ENCODE measurements at places on chromosomes 1 and 21. TPM values are rescaled to one million over a fixed set of nuclear protein-coding genes. Genes with fewer than 3 reads are reported as not detected.

The CHRM3 gene
- 0.83 TPM for total RNA-seq

GRCh38 chr1:29237852-29238619 lies 1.7 kb downstream of the PTPRU start:
- DNase-seq = peak; percentile 60

- no peak for DNase-seq
Observed at GRCh38 chr1:118294875-118295642, 110.0 kb upstream of the SPAG17 start.

DNA sequence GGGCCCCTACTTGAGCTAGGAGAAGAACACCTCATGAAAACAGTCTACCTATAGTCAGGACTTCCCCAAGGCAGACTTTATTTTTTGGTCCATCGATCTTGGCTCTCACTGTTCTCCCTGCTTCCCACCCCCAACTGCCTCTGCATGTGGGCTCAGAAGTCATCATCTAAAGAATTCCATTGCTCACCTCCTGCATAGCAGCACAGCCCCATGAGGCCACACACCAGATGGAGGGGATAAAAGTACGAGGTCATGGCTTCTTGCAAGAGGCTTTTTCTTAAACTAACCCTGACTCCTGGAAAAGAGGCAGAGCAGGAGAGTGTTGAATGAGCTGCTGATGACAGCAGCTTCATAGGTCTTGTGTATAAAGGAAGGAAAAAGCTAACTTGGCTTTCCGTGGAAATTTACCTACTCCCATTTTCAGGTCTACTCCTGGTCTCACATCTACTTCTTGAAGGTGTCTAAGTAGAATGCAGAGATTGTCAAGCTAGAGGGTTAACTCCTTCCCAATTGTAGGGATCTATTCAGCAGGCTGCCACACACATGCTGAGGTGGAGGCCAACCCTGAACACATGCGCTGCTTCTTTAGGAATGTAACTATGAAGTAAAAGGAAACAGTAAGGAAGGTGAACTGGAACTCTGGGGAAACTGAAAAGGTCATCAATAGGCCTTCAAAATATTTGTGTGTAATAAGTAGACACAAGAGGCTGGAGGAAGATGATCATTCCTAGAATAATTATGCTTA lies 18.7 kb downstream of the WNT2B start:
- no peak for DNase-seq

DNA sequence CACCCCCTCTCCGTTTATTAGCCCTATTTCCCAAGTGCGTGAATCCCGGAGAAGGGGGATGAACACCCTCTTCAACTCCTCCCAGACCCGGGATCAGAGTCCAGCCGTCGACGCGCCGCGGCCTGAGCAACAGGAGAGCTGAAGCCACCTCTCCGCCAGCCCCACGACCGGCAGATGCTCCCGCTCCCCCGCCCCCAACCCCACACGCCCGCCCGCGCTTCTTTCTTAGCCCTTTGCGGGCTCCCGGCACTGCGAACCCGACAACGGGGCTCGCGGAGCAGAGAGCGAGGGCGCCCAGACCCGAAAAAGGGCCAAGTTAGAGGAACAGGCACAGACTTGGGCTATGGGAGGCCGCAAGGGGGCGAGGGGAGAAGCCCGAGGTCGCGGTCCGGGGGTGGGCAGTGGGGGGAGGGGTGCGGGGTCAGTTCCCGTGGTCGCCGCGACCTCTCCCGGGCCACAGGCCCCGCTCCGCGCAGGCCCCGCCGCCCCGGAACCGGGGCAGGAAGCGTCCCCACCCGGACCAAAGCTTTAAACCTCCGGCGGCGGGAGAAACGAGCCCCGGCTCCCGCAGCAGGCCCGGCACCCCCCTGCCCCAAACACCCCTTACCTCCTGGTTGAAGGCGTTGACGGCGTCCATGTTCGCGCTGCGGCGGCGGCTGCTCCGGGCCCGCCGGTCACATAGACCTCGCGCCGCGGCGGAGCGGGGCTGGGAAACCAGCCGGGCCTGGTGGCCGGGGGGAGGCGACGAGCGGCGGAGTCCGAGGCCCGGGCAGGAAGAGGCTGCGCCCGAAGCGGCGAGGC lies 662 bp downstream of the SCAF4 start:
- peak; percentile 77 for DNase-seq

The PTPN7 gene
- total RNA-seq = 0.82 TPM

The NBPF19 gene
- total RNA-seq = 6.4 TPM

- peak; percentile 68 for DNase-seq
Observed at GRCh38 chr1:23544444-23545389, 13.7 kb upstream of the E2F2 start.

The NR1I3 gene
- not detected for total RNA-seq

- no peak for DNase-seq
Observed at GRCh38 chr1:154895798-154896197, 25.7 kb upstream of the KCNN3 start.

DNA sequence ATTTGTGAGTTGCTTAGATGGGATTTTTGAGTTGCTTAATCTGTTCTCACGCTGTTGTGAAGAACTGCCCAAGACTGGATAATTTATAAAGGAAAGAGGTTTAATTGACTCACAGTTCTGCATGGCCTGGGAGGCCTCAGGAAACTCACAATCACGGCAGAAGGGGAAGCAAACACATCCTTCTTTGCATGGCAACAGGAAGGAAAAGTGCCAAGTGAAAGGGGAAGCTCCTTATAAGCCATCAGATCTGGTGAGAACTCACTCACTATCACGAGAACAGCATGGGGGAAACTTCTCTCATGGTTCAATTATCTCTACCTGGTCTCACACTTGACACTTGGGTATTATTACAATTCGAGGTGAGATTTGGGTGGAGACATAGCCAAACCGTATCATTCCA lies 10.3 kb downstream of the CLIC6 start:
- no peak for DNase-seq

DNA sequence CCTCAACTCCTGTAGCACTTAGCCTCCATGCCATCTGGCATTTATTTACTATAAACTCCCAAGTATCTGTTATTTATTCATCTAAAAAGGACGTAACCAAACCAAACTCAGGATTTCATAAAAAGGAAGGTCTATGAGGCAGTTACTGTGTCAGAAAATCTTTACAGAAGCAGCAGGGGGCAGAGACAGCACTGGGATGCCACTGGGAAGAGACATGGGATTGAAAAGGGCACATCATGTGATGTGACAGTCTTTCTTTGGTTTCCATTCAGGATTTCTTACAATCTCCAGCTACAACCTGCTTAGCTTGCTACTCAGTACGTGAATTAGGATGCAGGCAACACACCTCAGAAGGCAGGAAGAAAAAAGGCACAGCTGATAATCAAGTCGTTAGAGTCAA lies 31.2 kb downstream of the SPRTN start:
- DNase-seq = no peak

- DNase-seq = peak; percentile 59
Observed at GRCh38 chr21:32726839-32727686, 750 bp downstream of the SYNJ1 start.

DNA sequence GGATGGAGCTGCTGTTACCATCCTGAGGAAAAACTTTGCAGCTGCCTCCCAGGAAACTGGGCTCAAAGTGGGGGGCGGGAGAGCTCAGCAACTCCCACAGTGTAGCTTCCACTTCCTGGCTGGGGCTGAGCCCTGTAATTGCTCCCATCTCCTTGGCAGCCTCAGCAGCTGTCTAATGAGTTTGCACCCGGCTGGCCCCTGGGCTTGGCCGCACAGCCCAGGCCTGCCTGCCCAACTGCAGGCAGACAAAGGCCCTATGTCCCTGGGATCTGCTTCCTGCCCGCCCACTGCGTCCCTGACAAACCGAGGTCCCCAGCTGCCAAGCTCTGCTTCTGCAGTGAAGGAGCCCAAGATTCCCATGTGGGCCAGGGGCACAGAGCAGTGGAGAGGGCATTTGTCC lies 30.1 kb downstream of the EDN2 start:
- DNase-seq = peak; percentile 88

All from right cardiac atrium (tissue), 5 donors.